ENCODE measurements at places on chromosomes 7 and 10.

DNA sequence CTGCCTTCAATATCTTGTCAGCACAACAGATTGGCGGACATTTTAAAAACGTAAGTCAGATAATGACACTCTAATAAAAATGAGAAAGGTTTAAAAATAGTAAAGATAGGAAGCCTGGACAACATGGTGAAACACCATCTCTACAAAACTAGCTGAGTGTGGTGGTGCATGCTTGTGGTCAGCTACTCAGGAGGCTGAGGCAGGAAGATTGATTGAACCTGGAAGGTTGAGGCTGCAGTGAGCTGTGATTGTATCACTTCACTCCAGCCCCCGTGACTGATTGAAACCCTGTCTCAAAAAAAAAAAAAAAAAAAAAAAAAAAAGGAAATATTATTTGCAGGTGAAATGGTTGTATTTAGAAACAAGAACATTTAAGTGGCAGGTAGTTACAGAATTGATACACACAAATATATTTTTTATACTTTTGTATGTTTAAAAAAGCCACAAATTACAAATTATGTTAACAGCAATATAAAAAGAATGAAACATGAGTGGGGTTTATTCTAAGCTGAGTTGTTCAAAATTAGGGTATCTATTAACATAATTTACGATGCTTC is 141.9 kb downstream of the ADK start:
- DNase-seq, result no peak

DNA sequence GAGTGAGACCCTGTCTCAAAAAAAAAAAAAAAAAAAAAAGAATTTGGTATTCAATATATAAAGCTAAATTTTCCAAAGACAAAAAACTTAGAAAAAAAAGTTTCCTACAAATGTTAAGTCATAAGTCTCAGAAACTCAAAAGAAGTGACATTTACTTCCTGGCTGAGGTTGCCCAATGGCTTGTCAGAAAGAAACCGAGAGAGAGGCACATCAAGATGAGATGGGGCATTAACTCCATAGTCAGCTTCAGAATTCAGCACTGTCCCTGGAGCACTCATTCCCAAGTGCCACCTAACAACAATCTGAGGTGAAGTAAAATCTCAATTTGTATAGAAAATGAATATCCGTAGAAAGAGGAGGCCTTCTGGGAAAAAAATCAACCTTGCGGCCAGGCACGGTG is 6.8 kb upstream of the SPOCK2 start:
- no peak for DNase-seq

GRCh38 chr10:7998831-7999230 is 55.7 kb upstream of the GATA3 start:
- DNase-seq, result no peak

- DNase-seq, result no peak
Measured at GRCh38 chr10:51244309-51244708, 170.0 kb downstream of the PRKG1 start.

GRCh38 chr7:145105561-145105960 is 269.7 kb upstream of the TPK1 start:
- DNase-seq, result no peak

- no peak for DNase-seq
Measured at GRCh38 chr7:18288322-18289037, 207.1 kb upstream of the HDAC9 start.

DNA sequence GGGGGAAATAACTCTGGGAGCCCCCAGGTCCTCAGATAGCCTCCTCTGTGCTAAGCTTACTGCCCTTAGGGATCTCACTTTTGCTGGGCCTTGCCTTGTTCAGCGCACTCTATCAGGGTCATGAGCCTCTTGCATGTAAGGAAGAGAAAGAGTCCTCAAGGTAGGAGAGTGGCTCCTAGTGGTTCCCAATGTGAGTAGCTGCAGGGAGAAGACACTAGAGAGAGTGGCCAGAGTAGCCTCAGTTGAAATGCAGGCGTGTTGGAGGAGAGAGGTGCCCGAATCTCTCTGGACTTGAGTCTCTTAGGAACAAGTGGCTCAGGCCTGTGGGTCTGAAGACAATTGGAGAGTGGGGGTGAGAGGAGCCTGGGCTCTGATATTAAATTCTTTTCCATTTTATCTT is 94.3 kb upstream of the SORCS3 start:
- no peak for DNase-seq

GRCh38 chr7:272631-273030 is 17.3 kb upstream of the FOXL3 start:
- no peak for DNase-seq

GRCh38 chr10:25068152-25069058 is 52.0 kb downstream of the THNSL1 start:
- no peak for DNase-seq

GRCh38 chr10:75211007-75211691 is 553 bp downstream of the VDAC2 start:
- peak; percentile 10 for DNase-seq

DNA sequence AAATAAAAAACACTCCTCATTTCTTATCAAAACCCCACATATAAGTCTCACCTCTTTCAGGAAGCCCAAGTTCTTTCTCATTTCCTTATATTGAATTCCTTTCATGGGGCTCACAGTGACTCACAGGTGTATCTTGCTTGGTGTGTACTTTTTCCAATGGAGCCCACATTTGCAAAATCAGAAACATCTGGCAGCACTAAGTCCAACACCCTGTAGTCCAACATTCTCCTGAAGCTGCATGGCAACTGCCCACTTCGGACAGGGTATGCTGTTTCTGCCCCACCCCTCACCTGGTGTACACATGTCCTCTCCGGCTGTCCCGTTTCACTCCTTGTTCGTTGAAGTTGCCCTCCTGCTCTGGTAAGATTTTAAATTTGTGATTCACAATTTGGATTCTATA is 544.1 kb downstream of the SORCS3 start:
- no peak for DNase-seq

GRCh38 chr7:124752310-124752709 is 13.3 kb downstream of the GPR37 start:
- no peak for DNase-seq

- DNase-seq, result peak; percentile 38
Measured at GRCh38 chr7:73606801-73607691, 17.3 kb downstream of the MLXIPL start.

GRCh38 chr7:106287786-106288185 is 3.0 kb upstream of the NAMPT start:
- DNase-seq, result no peak

GRCh38 chr10:110794808-110795207 is 76.9 kb upstream of the PDCD4 start:
- DNase-seq, result no peak

DNA sequence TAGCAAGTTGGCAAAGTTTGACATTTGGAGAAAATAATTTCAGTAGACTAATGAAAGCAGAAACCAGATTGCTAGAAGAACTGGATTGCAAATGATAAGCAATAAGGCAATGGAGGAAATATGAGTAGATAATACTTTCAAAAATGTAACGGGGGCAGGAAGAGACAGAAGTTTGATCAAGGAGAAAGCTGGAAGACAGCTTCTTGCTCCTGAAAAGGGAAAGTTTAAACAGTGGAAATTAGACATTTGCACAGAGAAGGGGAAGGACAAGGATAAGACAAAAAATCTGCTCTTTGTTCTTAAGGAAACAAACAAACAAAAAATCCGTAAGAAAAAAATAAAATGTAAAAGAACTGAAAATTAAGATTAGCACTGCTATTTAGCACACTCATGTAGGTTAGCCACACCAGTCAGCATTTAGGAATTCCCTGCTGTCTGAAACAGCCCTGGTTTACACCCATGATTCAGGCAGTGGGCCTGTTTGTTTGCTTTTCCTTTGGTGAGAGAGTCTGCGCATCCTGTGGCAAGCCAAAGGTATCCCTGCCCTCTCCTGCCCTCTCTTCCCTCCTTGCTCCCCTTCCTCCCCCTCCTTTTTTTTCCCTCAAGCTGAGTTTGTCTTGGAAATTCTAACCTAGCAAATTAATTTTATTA is 104.3 kb upstream of the CAV2 start:
- no peak for DNase-seq

DNA sequence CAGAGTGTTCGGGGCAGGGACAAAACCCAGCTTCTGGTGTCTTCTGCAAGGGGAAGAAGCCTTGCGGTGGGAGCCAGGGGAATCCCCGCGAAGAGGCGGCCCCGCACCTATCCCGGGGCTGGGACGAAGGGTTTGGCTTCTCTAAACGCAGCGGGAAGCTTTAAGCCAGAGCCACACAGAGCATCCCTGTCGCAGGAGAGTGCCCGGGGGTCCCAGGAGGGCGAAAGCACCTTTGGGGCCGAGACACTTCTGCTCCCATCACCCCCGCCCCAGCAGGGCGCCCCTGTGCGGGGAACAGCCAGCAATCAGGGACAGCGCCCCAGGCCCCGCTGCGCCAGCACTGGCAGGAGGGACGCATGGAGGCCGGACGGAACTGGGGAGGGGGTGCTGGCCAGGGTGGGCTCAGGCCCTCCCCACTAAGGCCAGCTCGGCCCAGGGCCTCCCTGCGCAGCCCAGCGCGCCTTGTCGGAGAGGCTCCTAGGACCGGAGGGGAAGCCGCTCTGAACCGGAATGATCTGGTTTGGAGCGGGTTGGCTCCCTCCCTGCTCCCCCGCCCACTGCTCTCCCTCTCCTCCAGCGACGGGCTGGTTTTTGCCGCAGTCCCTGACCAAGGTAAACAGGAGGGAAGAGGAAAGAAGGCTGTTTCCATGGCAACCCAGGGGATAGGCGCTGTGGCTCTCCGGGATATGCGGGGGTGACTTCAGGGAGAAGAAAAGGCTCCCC is 63.9 kb downstream of the TMEM209 start:
- DNase-seq, result peak; percentile 61

GRCh38 chr7:141522657-141523342 is 28.4 kb upstream of the AGK start:
- no peak for DNase-seq

- no peak for DNase-seq
Measured at GRCh38 chr7:130598056-130598455, 70.5 kb downstream of the COPG2 start.

- no peak for DNase-seq
Measured at GRCh38 chr7:28685644-28686417, 272.3 kb downstream of the TRIL start.

- DNase-seq, result no peak
Measured at GRCh38 chr10:115996031-115996430, 277.0 kb downstream of the GFRA1 start.

DNA sequence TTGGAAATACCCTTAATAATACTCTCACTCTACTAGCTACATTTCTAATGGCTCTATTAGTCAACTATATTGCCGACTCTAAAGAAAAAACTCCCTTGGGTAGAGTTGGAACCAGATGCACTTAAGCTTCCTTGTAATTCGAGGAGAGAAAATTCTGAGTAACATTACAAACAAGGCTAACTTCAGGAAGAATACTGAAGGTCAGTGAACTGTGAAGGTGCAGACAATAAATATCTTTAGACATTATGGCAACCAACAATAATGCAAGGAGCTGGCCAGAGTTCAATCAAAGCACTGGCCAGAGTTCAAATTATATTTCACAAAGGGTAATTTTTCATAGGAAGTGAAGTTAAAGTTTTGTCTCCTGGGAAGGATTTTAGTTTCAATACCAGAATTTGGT is 40.7 kb upstream of the MRLN start:
- DNase-seq, result no peak

- no peak for DNase-seq
Measured at GRCh38 chr7:138465046-138465445, 5.0 kb downstream of the TRIM24 start.

DNA sequence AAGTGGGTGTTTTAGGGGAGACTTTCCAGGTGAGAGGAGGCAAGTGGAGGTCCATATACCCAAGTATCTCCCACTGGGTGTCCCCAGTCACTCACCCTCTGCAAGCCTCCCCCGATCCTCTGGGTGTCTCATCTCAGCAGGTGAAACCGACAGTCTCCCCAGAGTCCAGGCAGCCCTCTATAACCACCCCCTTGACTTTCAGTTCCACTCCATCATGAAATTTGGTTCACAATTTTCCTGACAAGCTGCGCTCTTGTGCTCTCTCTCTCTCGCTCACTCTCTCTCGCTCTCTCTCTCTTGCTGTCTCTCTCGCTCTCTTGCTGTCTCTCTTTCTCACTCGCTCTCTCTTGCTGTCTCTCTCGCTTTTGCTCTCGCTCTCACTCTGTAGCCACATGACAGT is 8.1 kb upstream of the RABGEF1 start:
- DNase-seq, result no peak

DNA sequence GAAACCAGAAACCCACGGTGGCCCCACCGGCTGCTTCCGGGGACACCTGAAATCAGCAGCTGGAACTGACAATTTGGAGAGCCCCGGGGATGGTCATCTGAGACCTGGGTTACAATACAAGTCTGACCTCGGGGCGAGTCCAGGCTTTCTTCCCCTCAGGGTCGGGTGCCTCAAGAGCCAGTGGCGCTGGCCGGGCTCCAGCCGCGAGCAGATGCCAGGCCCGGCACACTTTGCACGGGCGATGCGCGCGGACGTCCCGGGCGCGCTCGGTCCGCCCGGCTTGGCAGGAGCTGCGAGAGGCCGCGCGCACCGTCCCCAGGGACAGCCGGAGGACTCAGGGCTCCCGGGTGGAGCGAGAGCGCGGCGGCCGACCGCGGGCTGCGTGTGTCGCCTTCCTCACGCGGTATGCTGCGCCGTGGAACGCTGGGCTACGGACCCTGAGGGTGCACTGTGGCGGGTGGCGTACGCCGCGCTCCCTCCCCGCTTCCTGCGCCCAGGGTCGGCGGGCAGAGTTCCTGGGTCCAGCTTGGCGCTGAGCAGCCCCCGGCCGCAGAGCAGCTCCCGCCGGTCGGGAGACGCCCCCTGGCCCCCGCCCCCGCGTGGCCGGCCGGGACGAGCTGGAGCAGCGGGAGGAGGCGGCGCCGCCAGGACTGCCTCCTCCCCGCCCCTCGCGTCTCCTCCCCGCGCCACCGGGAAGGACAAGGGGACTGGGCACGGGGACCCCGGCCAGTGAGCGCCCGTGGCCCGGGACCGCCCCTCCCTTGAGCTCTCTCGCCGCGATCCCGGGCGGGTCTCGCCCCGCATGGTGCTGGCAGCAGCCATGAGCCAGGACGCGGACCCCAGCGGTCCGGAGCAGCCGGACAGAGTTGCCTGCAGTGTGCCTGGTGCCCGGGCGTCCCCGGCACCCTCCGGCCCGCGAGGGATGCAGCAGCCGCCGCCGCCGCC is at the start of gene RBM20:
Gene RBM20, plus strand, starts transcription at position 684 of the 945 bp plus-strand sequence. Its CDS starts 119 bp downstream, at position 803.
- DNase-seq, result peak; percentile 29

GRCh38 chr10:62130948-62131347 is 137.7 kb downstream of the RTKN2 start:
- DNase-seq, result no peak

DNA sequence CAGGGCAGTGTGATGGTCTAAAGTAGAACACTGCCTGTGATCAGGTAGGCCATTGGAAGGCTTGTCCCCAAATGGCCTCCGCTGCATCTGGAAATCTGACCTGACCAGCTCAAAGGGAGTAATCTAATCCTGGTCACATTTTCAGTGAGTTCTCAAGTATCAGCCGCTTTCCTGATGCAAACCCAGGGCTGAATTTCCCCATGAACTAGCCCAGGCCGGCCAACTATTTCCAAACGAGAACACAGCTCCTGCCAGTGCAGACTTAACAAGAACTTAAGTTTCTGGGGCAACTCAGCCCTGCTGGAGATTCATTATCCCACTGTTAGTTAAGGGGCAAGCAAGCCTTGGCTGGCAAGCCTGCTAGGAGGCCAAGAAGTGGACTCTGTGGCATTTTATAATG is 59.6 kb upstream of the FAM180A start:
- DNase-seq, result no peak

GRCh38 chr7:31070991-31071644 is 19.0 kb downstream of the ADCYAP1R1 start:
- DNase-seq, result no peak

Measured in T-helper 2 cell (primary cell).